Activated gamma-delta T cell treated with Interleukin-2 at 50 U/mL for 16 hours (primary cell): ENCODE measurements at places on chromosomes 16 and 17.

DNA sequence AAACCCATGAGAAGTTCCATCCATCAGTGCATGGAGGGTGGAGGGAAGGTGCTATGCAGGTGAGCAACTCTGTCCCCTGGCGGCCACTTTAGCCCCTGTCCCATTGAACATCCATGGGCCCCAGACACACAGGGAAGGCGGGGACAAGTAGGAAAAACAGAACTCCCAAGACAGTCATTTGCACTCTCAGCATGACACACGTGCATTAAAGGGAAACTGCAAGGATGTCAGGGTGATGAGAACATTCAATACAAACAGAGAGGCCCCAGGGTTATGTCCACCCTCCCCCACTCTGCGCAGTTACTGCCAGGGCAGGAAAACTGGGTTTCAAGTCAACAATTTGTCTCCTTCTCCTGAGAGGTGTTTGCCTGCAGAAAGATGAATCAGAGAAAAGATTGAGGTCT lies 44.0 kb upstream of the AKTIP start:
- DNase-seq: no peak

DNA sequence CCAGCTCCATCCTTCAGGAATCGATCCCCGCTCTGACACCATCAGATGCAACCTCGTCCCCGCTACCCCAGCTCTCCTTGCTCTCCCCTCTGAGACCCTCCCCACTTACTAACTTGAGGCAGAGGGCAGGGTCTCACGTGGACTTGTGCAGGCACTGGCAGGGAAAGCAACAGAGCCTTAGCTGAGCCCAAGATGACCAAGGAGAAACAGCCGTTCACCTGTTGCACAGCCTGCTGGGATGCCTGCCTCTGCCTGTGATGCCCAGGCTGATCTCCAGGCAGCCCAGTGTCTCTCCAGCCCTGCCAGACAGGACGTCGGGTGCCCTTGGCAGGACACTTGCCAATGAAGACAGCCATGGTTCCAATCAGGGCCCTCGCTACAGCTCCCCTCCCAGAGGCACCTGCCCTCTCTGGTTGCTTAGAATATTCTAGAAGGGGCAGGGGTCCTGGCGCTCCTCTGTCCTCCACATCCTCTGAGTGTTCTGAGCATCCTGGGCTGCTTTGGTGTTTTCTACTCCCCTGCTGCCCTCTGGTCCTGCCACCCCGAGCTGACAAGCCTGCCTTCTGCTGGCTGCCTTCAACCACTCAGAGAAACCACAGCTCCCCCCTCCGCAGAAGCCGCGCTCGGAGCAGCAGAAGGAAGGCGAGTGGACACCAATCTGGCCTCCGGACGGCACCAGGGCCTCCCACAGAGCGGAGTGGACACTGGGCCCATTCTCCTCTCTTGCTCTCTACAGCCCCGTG lies 6.7 kb downstream of the CEP295NL start:
- no peak for DNase-seq

GRCh38 chr16:85891033-85891775 lies 7.8 kb upstream of the IRF8 start:
- DNase-seq: no peak

DNA sequence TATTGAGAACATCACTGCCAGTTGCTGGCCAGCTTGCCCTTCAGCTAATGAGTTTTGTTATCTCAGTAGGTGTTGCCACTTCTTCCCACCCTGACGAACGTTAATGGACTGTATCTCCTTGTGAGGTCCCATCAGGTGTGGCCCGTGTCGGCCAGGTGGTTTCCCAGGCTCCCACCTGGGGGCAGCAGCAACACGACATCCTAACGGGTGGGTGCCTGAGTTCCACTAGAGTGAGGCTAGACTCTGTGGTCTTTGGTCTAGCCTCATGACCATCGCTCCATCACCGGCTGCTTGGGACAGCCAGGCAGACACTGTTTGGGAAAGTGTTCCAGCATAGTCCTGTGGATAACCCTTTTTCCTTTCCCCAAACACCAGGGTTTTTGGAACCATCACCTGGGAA lies 45.6 kb upstream of the LCMT1 start:
- no peak for DNase-seq

- DNase-seq: peak; percentile 68
Observed at GRCh38 chr17:77372444-77373298, 231.9 kb downstream of the SEC14L1 start.
